ENCODE measurements at places on chromosomes 3 and 15.

- no peak for DNase-seq
Measured at GRCh38 chr15:90750186-90750585, 33.0 kb downstream of the BLM start.

- no peak for DNase-seq
Measured at GRCh38 chr15:89576417-89576773, 1.1 kb downstream of the TICRR start.

- no peak for DNase-seq
Measured at GRCh38 chr15:67035886-67036285, 29.5 kb upstream of the SMAD3 start.

DNA sequence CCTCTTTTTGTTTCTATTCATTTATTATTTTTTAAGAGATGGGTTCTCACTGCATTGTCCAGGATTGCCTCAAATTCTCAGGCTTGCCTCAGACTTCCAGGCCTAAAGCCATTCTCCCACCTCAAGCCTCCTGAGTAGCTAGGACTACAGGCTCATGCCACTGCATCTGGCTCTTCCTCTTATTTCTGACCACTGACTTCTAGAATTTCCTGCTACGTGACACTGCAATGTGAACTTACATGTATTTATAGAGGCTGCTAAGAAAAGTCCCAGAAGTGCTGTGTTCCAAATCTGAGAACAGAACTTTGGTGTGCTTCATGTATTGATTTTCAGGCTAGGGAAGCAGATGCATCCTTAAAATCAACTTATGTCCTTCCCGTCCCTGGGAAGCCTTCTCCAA lies 407.4 kb downstream of the RSL24D1 start:
- DNase-seq, result no peak

- no peak for DNase-seq
Measured at GRCh38 chr3:122066331-122067213, 11.4 kb downstream of the CD86 start.

DNA sequence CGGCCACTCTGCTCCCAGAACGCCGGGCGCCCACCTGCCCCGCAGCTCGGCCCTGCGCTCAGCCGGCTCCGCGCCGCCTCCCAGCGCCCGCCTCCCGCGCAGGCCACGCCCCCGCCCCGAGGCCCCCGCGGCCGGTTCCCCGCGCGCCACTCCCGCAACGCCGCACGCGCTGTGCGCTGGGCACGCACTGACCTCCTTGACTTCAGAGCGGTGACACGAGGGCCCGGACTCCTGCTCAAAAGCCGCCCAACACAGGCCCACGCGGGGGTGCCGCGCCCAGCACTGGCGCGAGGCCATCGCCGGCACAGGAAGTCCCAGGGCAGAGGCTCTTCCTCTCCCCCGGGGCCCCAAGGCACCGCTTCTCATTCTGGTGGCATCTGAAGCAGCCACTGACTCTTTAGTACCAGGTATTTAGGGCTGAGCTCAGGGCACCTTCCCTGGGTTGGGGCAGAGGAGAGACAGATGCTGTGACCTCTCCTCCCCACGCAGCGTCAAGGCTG lies 12.4 kb downstream of the TNK2 start:
- no peak for DNase-seq

- no peak for DNase-seq
Measured at GRCh38 chr3:42691816-42692666, 6.7 kb downstream of the KLHL40 start.

- DNase-seq, result no peak
Measured at GRCh38 chr3:352599-352998, 156.0 kb downstream of the CHL1 start.

GRCh38 chr15:63448266-63448665 lies 56.1 kb upstream of the USP3 start:
- DNase-seq, result no peak

DNA sequence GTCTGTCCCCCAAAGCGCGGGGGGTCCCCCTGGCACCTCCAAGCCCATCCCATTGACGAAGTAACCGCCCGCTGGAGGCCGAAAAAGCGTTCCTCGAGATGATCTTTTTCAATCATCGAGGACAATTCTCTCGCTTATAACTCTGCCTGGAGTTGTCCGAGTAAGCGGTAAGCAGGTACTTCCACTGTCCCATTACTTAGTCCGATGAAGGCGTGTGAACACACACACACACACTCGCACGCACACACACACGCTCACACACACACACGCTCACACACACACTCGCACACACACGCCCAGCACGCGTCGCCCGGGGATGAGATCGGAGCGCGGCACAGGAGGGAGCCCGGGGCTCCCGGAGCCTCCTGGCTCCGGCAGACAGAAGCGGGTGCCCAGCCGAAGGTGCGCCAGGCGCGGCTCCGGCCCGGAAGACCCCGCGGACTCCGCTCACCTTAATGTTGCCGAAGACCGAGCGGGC lies 430 bp downstream of the SLCO2A1 start:
- no peak for DNase-seq

GRCh38 chr15:26773067-26773877 lies 406 bp upstream of the GABRB3 start:
- no peak for DNase-seq

GRCh38 chr3:87132801-87133200 lies 94.3 kb upstream of the CHMP2B start:
- DNase-seq, result no peak

- DNase-seq, result no peak
Measured at GRCh38 chr3:43496740-43497375, 125.0 kb downstream of the ANO10 start.

DNA sequence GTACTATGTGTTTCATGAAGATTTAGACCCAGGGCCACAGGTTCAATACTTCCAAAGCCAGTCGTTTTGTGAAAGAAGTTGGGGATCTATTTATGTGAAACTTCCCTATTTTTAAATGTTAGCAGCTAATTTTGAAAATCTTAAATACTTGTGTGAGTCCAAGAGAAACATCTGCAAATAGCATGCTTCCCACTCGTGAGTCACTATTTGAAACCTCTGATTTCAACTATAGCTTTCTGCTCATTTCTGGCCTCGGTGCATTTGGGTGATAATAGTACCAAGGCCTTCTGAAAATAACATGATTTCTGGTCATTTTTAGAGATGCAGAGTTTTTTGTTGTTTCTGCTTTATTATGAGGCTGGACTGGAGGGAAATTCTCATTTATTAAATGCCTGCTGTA lies 110.0 kb downstream of the OPA1 start:
- DNase-seq, result peak; percentile 13

GRCh38 chr3:129402616-129403015 lies 25.8 kb downstream of the EFCAB12 start:
- DNase-seq, result no peak

DNA sequence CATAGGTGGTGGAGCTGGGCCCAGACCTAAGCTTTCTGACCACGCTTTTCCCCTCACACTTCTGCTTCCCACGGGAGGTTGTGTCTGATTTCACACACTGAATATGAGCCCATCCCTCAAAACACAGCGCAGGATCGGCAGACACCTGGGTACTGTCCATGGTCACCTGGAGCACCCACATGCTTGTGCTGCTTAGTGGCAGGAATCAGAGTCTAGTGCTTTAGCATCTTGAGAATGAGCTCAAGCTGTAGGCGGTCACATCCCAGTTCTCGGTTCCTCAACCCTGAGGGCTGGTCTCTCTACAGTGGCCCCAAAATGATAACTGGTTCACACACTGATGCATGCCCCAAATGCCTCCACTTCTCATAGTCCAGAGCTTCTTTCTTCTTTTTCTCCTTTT lies 111.0 kb downstream of the SEMA5B start:
- no peak for DNase-seq

DNA sequence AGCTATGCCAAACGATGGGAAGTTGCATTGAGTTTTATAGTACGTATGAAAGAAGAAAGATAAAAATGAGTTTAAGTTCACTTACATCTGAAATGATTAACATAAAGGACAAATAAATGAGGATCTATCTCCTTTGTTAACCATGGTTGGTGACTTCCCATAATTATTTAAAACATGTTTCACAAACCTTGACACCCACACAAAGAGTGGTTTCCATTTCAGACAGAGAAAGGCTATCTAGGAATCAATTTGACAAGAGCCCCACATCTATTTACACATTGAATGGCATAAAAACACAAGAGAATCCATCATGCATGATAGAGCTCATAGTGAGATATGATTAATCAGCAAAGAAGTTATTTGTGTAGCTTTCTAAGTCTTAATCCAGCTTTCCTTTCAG lies 14.2 kb upstream of the MTMR10 start:
- no peak for DNase-seq

DNA sequence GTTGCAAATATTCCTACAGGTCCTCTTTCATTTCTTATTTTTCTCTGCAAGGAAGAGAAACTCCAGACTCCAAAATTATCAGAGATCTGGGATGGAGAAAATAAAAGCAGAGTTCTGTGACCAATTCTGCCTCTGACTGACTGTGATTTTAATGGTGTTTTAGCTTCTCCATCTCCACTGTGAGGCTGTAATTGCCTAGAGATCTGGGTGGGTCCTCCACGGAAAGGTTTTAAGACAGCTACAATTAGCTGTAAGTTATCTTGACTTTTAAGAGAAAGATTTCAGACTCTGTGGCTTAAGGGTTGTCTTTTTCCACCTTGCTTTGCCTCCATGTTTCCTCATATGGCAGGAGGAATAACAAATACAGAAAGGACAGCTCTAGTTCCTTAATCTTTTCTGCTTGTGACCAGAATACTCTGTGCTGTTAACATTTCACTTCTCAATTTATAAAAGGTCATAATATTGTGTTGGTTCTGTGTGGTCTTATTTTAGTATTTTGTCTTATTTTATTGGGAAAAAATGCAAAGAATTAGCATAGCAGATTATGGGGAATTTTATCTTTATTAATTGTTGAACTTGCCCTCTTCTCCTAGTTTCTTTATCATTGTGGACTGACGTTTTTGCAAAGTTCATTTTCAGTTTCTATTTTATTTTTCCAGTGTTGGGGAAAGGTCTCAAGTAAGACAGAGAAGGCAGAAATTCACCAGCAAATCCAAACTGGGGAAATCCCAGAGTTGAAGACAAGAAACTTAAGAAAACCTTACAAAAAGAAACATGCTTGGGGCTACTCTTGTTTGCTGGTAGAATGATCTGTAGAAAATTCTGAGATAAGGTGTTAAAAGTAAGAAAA lies 157.9 kb downstream of the RAP2B start:
- no peak for DNase-seq

GRCh38 chr3:47163169-47164006 lies 525 bp downstream of the SETD2 start:
- DNase-seq, result no peak

DNA sequence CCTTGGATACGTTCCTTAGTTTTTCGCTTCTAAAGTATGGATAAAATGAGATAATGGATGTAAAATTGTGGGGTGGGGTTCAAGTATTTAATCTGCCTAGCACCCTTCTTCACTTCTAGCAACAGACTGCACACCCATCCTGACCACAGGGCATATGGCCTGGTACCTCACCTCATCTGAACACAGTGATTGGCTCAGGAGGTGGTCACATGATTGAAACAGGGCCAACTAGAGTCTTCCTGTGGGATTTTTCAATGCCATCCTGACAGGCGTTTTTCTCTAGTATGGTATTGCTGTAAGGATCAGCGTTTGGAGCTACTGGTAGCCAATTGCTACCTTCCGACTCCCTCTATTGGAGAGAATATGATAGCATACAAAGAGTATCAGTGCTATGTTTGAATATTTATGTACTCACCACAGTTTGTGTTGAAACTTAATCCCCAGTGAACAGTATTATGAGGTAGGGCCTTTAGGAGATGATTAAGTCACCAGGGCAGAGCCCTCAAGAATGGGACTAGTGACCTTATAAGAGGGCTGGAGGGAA lies 172.2 kb downstream of the PPM1L start:
- DNase-seq, result no peak

DNA sequence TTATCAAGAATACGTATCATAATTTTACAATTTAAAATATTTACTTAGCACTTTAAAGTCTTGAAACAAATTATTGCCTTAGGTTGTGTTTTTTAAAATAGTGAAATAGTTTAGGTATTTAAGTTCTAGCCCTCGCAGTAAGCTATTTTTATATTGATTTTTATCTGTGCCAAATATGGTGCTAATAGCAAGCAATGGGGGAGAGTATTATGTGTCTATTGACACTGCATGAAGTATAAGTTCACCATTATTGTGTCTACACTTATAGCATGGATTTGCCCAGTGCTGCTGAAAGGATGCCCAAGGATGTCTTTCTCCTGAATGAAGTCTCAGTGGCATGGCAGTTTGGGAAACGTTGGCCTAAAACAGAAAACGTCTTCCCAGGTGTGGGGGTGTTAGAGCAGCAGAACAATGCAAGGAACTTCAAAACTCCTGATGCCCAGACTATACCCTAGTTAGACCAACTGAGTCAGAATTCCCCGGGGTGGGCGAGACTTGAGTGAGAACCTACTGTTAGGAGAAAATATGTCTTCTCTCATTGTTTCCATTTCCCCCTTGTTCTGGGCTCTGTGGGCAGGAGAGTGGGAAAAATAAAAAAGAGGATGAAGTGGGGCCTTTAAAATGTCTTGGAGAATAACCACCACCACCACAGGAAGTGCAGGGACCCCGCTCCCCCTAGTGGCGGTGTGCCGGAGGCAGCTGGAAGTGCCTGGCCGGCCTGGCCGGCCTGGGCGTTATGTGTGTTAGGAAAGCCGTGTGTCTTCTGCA lies 104.2 kb upstream of the SLC7A14 start:
- no peak for DNase-seq

- DNase-seq, result no peak
Measured at GRCh38 chr3:123432832-123433523, 15.9 kb downstream of the ADCY5 start.

GRCh38 chr3:61872077-61872706 lies 310.8 kb downstream of the PTPRG start:
- no peak for DNase-seq

GRCh38 chr3:56985460-56985859 lies 75.0 kb upstream of the SPATA12 start:
- DNase-seq, result no peak

DNA sequence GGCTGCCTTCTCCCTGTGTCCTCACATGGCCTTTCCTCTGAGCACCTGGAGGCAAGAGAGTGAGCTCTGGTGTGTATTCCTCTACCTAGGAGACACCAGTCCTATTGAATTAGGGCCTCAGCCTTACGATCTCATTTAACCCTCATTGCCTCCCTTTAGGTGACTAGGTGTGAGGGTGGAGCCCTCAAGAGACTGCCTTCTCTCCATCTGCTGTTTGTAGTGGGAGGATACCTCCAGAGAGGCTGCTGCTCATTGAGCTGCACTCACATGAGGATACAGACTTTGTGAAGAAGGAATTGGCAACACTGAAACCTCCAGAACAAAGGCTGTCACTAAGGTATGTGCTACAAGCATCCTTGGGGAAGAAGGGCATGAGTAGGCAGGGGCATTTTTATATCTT lies at the start of gene CCR8:
CCR8 (plus strand) TSS at position 217 of the 400 bp plus-strand sequence. CDS start 2,623 bp downstream, outside the sequence.
- no peak for DNase-seq
